ENCODE measurements at places on chromosomes 6 and 20.

GRCh38 chr6:75818098-75818855 lies 69.2 kb downstream of the MYO6 start:
- DNase-seq: no peak

DNA sequence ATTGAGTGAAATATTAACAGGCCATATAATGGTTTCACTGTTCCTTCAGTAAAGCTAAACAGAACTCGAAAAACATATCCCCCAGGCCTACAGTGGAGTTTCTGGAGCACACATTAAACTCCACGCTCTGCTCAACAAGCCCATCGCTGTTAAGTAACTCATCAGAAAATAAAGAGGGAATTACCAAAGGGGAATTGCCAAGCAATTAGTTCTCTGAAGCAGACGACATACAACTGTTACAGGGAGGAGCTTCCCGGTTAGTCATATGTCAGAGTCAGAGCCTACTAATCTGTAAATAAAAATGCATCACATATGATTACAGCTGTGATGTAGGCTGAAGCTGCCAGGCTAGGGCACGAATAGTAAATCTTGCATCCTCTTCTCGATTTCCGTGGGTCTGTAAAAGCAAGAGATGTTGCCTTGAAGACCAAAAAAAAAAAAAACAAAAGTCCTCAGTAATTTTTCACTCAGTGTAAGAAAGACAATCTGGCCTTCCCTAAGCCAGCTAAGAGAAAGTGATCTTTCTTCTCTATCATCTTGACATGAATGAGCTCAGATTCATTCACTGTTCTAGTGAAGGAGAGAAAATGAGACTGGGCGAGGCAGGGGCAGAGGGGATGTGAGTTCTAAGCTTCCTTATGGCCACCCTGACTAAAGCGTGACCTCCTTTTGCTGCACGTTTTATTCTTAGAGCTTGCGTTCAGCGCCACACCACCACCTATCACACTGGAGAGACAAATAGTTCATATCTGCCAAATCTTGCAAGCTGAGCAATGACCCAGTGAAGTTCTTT lies 13.8 kb downstream of the ATXN1 start:
- DNase-seq: no peak

GRCh38 chr20:13449868-13450434 lies 188.8 kb downstream of the TASP1 start:
- no peak for DNase-seq

DNA sequence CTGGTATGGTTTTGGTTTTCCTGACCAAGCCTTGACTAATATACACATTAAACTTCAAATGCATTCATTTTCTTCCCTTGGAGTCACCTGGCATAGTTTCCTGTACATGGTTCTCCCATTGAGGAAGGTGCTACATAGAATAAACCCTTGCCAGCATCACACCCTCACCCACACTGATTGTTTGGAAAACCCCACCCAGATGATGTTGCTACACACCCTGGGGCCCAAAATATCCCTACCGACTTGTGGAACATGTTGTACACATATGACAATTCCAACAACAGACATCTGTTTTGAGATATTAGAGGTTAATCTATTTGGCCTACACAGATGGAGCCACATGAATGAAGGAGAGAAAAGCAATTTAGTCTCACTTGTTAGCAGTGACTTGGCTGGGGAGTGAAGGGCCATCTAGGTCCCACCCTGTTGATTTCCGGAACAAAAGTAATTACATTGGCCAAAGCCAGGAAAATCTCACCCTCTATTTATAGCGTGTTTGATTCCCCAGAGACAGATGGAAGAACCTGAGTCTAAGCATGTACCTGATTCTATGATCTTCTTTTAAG lies 606.0 kb upstream of the BTBD3 start:
- DNase-seq: no peak

DNA sequence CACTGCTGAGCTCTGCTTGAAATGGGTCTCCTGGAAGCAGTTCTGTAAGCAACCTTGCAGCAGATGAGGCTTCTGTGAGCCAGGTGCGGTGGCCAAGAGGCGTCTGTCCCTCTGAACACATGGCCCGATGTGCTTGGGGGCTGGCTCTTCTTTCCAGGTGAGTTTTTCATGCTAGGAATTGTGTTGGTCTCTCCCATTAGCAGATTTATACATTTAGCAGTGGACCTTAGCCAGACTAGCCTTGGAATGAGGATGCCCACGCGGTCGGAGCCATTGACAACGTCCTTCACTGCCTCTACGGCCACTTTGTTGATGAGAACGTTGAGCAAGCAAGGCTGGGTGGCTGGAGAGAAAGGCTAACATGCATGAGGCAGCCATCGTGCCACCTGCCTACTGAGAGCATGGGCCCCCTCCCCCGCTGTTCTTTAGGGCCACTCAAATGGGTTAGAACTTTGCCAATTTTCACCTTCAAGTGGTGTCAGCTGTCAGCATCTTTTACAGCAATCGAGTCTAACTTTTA lies 33.5 kb downstream of the ERMARD start:
- no peak for DNase-seq

- no peak for DNase-seq
Measured at GRCh38 chr20:39568109-39568508, 606.0 kb downstream of the DHX35 start.

DNA sequence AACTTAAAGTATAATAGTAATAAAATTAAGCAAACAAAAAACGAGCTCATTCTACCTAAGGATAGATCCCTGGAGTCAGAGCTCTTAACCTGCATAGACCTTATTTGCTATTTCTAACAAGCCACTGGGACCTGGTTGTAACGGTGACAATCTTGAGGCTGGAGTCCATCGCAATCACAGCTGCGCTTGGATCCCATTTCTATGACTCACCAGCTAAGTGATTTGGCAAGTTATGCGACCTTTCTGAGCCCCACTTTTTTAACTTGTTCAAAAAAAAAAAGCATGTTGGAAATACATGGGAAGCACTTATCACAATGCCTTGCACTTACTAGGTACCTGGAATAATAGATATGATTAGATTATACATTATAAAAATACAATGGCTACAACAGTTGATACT lies 389.5 kb upstream of the CDH4 start:
- no peak for DNase-seq

- no peak for DNase-seq
Measured at GRCh38 chr20:63054103-63054474, 47.3 kb upstream of the BHLHE23 start.

DNA sequence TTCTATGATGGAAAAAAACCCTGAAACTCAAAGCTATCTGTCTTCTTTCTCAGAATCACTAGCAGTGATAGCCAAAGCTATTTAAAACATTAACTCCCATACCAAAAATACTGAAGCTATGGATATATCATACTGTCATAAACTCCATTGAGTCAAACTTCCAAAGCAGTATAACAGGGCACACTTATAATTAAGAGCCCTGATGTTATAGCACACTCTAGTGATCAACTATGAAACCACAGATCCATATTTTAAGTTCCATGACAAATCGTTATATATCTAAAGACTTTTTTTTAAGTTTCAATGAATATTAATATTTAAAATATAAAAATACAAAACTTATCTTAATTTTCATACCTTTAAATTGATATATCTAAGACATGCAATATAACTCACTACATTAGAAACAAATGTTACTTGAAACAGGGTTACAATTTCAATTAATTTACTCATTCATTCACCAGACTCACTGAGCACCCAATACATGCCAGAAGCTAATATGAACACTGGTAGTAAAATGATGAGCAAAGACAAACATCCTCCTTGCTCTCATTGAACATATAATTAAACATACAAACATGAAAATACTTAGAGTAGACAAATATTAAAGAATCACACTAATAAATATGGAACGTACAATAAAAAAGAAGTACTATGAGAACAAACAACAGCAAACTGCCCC lies 69.3 kb downstream of the IBTK start:
- DNase-seq: no peak

- no peak for DNase-seq
Measured at GRCh38 chr6:127115084-127115655, 3.3 kb upstream of the RSPO3 start.

DNA sequence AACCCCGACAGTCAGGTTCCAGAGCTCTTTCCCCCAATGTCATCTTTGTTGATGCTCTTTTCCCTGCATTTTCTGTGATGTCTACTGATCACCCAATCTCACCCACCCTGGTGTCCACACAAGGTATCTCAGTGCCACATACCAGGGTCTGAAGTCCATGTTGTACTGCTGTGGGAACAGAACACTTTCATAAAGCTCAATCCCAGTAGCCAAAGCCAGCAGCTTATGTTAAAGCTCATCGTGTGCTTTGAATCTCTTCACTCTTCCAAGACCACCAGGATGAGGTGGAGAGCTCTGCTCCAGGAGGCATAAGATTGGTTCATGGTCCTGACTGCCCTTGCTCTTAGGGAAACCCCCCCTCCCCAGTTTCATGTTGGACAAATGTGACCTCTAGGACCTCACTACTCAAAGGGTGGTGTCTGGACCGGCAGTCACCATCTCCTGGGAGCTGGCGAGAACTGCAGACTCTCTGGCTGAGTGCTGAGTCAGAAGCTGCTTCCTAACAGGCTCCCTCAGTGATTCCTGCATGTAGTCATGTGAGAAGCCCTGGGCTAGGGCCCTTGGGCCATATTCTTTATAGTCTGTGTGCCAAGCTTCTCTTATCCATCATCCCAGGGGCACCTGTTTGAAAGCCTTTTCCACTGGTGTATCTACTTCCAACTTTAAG lies 13.4 kb upstream of the CPNE5 start:
- DNase-seq: no peak

- no peak for DNase-seq
Measured at GRCh38 chr6:37321516-37322415, 32.0 kb upstream of the RNF8 start.

Data from activated naive CD8-positive, alpha-beta T cell treated with anti-CD3 and anti-CD28 coated beads, Interleukin-2, amount 50 U/mL, for 16 hours (primary cell).